ENCODE measurements at places on chromosomes 5 and 9.
A peak's percentile ranks its signal among the peaks of the same experiment; 100 is the strongest.

DNA sequence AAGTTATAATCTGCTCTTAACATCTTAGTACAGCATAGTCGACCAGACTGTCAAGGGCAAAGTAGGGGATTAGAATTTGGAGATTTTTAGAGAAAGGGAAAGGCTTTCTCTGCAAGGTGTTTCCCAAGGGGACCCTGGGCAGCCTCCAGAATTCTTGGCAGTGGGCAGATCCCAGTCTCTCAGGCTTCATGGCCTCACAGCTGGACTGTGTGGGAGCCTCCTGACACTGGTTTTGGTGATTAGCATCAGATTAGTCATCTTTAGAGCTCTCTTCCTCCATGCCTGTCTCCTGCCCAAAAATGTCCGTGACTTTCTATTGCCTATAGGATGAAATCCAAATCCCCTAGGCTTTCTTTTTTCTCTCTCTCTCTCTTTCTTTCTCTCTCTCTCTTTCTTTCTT lies 370.7 kb downstream of the ZSWIM6 start:
- no peak for DNase-seq

GRCh38 chr5:149641600-149641999 lies 60.3 kb downstream of the ARHGEF37 start:
- DNase-seq = no peak

- no peak for DNase-seq
Measured at GRCh38 chr5:148205044-148205806, 2.4 kb downstream of the SPINK6 start.

- DNase-seq = no peak
Measured at GRCh38 chr9:126248680-126249079, 77.9 kb upstream of the MVB12B start.

DNA sequence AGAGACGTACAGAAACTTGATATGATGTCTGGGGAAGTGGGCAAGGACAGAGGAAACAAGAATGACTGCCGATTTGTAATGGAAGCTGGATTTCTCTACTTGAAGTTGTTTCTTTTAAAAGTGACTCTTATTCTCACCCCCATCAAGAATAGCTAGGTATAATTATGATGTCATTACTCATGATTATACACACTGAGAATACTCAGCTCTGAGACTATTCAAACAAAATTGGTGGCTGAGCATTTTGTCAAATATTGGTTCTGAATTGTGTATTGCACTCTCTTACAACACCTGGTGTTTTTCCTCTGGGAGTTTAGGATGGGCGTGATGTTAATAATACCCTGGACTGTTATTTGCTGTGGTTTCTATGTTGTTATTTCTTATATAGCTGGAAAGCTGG lies 46.3 kb downstream of the MAST4 start:
- no peak for DNase-seq

- DNase-seq = no peak
Measured at GRCh38 chr5:151587796-151588555, 3.2 kb downstream of the FAT2 start.

- DNase-seq = no peak
Measured at GRCh38 chr5:145921211-145921610, 15.2 kb upstream of the SH3RF2 start.

GRCh38 chr9:21155501-21155900 lies 11.0 kb downstream of the IFNA21 start:
- DNase-seq = no peak

- DNase-seq = no peak
Measured at GRCh38 chr5:78006449-78006848, 230.3 kb upstream of the TBCA start.

DNA sequence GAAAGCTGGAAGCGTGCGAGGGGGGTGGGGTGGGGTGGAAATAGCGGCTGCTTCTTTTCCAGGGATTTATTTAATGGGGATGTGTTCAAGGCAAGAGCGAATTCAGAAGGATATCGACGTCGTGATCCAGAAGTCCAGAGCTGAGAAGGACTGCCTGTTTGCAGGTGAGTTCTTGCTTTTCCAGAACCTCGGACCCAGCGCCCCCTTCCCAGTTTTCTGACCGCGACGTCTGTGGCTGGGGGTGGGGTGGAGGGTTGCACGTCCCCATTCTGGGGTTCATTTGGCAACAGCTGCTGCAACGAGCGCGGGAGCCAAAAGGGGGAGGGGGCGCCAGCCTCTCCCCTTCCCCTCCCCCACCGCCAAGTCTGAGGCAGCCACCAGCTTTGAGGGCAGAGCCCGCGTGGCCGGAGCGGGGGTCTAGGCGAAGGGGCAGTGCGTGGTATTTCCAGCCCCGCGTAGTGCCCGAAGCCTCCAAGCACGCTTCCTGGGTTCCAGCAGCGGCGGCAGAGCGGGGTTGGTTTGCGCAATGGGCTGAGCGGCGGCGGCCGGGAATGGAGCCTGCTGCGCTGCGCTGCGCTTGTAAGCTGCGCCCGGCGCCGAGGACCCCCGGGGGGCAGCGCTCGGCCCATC lies 701 bp downstream of the PARP8 start:
- DNase-seq = no peak

DNA sequence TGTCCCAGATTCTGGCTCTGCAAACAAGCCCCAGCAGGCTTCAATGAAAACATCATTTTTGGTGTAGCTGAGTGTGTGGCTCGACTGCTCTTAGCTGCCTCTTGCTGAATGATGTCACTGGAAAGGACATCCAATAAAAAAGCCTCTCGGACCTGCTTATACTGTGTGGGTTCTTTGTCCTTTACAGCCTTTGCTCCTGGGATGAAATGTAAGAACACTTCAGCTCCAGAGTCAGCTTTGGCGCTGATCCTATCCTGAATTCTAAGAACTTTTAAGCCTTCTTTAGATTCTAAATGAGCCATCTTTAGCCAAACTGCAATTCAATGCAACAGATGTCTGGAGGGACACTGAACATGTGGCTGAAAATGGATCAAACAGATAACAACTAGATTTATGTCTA lies 404.6 kb upstream of the C9orf72 start:
- no peak for DNase-seq

DNA sequence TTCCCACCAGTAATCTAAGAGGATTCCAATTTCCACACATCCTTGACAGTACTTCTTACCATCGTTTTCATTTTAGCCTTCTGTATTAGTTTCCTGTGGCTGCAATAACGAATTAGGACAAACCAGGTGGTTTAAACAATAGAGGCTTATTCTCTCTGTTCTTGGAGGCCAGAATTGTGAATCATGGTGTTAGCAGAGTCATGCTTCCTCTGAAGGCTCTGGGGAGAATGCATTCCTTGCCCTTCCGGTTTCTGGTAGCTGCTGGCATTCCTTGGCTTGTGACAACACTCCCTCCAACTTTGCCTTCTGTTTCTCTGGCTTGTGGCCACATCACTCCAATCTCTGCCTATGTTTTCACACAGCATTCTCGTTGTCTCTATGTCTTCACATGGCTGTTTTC lies 23.5 kb downstream of the RIGI start:
- peak; percentile 84 for DNase-seq

DNA sequence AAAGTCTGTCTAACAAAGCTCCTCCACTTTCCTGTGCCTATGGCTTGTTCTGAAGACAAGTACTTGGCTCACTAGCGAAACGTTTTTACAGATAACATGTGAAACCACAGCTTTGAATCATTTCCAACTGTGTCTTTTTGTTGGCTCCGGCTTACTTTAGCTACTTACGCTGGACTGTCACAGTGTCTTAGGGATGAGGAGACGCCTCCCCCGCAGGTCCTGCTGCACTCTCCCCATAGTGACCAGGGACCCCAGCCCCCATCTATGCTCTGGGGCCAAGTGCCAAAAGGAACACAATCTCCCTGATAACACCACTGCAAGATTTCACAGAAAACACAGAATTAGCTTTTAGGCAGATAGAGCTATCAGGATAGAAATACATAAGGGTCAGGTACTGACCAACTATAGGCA lies 219.1 kb downstream of the ADAMTS6 start:
- peak; percentile 20 for DNase-seq
